ENCODE measurements at places on chromosomes 11 and 22.

GRCh38 chr11:92149996-92150395 lies 74.6 kb upstream of the FAT3 start:
- no peak for DNase-seq

GRCh38 chr11:129694966-129695365 lies 120.7 kb upstream of the TMEM45B start:
- no peak for DNase-seq

GRCh38 chr11:61554172-61554988 lies 26.5 kb downstream of the SYT7 start:
- no peak for DNase-seq

- peak; percentile 28 for DNase-seq
Measured at GRCh38 chr11:74783241-74783871, 34.7 kb downstream of the RNF169 start.

DNA sequence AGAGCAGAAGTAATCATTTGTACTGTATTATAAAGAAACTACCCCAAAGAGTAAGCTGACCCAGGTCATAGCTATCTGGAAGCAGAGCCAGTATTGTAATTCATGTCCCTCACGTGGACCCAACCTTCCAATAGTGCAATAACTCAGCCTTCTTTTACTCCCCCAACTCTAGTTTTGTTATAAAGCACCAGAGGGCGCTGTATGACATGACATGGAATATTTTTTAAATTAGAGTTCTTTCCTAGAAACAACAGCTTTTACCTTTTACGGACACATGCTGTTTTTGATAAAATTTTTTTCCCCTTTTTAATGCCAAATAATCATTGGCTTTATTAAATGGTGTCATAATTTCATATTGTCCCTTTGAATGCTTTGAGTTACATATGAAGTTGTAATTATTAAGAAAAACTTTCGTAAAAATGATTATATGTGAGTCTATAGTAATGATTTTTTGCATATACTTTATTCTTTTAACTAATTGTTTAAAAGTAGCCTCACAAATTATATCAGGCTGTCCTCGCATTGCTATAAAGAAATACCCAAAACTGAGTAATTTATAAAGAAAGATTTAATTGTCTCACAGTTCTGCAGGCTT lies 76.9 kb downstream of the DKK3 start:
- peak; percentile 29 for DNase-seq

DNA sequence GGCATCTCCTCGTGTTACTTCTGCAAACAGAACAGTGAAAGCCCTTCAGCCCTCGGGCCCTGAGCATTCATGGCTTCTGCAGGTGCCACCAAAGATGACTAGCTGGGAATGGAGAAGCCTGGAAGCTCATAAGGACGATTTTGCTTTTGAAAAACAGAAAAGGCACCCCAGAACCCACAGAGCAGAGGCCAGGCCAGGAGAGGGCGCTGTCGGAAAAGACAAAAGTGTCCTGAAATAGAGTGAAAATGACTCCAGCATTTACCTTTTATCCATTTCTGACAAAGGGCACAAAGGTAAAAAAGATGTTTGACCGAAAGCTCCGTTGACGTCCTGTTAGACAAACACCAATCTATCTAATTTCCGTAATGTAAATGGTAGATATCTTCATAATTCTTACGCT lies 37.6 kb downstream of the ZNF195 start:
- peak; percentile 67 for DNase-seq
